Hematopoietic multipotent progenitor cell (in vitro differentiated cells): ENCODE measurements at places on chromosomes 4 and X.

GRCh38 chr4:174554231-174554728 is 32.0 kb upstream of the HPGD start:
- DNase-seq: no peak

- DNase-seq: no peak
Observed at GRCh38 chr4:2445130-2445529, 23.8 kb upstream of the RNF4 start.

- DNase-seq: no peak
Observed at GRCh38 chr4:76216975-76217814, 3.6 kb upstream of the SCARB2 start.

- no peak for DNase-seq
Observed at GRCh38 chr4:119082661-119083060, 53.0 kb upstream of the MYOZ2 start.

GRCh38 chr4:20625426-20625825 is 74.8 kb upstream of the PACRGL start:
- no peak for DNase-seq

DNA sequence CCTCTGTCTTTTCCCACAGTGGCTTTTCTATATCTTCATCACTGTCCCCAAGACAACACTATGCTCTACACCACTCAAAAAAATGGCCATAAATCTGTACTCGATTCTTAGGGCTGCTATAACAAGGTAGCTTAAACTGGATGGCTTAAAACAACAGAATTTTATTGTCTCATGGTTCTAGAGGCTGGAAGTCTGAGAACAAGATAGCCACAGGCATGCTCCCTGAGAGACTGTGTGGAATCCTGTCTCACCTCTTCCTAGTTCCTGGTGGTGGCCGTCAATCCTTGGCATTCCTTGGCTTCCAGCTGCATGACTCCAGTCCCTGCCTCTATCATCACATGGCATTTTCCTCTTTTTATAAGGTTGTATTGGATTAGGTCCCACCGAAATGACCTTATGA is 70.7 kb upstream of the DCLK2 start:
- no peak for DNase-seq

GRCh38 chr4:47536966-47537365 is 51.9 kb downstream of the ATP10D start:
- no peak for DNase-seq

DNA sequence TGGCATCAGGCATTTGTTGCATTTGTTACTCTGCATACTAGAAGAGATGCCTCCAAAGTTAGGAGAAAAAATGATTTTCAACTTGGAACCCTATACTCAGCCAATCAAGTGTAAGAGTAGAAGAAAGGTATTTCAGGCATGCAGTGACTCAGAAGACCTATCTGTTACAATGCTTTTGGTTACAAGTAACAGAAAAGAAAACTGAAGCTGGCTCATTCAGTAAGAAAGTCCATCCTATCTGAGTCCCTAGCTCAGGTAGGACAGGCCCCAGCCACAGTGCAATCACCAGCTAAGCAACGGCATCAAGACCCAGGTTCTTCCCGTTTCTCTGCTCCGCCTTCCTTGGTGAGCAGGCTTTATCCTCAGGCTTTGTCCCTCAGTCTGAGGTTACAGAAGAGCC is 23.3 kb downstream of the MECP2 start:
- no peak for DNase-seq

- no peak for DNase-seq
Observed at GRCh38 chr4:113436360-113436759, 325.2 kb downstream of the CAMK2D start.

DNA sequence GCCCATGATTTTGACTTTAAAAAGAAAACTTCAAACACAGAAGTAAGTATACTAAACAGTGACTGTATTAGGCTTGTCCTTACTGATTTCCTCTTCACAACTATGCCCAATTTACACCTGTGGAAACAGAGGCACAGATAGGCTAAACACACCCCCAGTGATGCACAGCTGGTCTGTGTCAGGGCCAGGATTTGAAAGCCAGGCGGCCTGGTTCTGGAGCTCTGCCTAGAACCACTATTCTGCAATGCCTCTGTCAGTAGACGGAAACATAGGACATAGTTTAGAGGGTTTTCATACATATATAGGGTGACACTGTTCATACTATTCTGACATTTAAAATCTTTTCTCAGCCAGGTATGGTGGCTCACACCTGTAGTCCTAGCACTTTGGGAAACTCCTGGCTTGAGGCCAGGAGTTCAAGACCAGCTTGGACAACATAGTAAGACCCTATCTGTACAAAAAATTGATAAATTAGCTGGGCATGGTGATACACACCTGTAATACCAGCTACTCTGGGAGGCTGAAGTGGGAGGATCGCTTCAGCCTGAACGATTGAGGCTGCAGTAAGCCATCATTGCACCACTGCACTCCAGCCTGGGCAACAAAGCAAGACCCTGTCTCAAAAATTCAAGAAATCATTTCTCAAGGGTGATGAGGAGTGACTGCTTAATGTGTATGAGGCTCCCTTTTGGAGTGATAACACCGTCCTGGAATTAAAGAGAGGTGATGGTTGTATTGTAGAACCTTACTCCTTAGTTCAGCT is 23.0 kb upstream of the CBR4 start:
- no peak for DNase-seq

DNA sequence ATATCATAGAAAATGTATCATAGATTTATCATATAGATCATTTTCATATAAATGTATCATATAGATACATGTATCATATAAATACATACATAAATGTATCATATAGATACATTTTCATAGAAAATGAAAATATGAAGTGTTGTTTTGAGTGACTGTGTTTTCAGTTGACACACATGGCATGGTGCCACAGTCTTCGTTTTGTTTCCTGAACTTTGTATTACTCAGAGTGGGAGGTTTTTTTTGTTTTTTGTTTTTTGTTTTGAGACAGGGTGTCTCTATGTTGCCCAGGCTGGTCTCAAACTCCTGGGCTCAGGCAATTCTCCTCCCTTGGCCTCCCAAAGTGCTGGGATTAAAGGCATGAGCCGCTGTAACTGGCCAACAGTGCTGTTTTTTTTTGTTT is 3.9 kb downstream of the RBM10 start:
- no peak for DNase-seq

GRCh38 chr4:6366581-6366980 is 96.9 kb downstream of the WFS1 start:
- no peak for DNase-seq

DNA sequence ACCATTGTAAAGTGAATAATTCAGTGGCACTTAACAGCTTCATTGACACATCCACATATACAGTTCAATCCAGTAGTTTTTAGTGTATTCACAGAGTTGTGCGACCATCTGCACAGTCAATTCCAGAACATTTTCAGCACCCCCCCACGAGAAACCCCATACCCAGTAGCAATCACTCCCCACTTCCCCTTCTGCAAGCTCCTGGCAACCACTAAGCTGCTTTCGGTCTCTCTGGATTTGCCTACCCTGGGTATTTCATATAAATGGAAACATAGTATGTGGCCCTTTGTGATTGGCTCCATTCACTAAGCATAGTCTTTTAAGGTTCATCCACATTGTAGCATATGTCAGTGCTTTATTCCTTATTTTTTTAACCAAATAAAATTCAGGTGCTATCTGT is 10.0 kb downstream of the MSL3 start:
- no peak for DNase-seq

- DNase-seq: no peak
Observed at GRCh38 chrX:14618177-14618965, 89.0 kb downstream of the GLRA2 start.

DNA sequence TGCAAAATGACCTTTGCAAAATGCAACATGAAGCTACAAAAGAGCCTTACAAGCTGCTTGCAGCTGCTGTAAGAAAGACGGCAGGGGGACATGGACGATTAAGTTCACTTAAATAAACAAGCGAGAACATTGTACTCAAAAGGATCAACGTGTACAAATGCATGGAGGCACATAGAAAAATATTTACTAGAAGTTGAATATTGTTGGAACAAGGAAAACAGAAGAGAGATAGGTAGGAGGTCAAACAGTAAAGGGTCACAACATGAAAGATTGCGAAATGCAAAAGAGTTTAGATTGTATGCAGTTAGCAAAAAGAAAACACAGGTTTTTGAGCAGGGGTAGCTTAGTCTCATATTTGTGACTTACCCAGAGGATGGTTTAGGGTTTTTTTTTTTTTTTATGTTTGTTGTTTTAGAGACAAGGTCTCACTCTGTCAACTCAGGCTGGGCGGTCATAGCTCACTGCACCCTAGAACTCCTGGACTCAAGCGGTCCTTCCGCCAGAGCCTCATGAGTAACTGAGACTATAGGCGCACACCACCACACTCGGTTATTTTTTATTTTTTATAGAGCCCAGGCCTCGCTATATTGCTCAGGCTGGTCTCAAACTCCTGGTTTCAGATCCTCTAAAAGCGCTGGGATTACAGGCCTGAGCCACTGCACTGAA is 1.4 kb upstream of the PHF8 start:
- no peak for DNase-seq

- no peak for DNase-seq
Observed at GRCh38 chr4:30056016-30056766, 664.0 kb upstream of the PCDH7 start.

DNA sequence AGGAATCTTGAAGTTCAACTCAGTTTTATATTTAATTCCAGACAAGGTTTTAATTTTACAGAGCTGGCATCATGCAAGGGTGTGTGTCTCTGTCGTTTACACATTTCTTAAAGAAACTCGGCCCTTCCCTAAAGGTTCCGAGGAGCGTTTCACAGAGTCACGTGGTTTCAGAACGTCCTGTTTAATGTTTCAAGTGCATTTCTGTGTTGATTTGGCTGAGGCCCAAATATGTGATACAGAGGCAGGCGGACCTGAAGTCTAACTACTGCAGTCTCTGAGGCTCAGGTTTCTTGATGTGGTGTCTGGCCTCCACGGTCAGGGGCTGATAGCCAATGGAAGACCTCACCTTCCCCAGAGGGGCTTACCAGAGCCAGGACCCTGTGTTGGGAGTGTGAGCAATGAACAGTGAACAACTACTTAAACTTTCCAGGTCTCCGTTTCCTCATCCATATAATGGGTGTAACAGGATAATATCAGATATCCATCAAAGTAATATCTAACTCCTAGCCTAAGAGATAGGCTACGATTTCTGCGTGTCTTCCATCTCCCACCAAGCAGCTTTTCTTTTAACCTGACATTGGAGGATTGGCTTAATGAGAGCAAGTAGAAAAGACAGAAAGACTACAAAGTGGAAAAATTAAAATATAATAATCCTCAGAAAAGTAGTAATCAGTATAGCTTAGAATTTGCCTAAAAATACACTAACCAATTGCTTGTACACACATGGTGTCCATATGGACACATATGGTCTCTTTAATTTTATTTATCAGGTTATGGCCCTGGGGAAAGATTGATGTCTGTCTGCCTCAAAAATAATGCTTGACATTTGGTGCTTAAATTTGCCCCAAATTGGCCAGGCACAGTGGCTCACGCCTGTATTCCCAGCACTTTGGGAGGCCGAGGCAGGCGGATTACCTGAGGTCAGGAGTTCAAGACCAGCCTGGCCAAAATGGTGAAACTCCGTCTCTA is 50.0 kb upstream of the TRIM2 start:
- no peak for DNase-seq

DNA sequence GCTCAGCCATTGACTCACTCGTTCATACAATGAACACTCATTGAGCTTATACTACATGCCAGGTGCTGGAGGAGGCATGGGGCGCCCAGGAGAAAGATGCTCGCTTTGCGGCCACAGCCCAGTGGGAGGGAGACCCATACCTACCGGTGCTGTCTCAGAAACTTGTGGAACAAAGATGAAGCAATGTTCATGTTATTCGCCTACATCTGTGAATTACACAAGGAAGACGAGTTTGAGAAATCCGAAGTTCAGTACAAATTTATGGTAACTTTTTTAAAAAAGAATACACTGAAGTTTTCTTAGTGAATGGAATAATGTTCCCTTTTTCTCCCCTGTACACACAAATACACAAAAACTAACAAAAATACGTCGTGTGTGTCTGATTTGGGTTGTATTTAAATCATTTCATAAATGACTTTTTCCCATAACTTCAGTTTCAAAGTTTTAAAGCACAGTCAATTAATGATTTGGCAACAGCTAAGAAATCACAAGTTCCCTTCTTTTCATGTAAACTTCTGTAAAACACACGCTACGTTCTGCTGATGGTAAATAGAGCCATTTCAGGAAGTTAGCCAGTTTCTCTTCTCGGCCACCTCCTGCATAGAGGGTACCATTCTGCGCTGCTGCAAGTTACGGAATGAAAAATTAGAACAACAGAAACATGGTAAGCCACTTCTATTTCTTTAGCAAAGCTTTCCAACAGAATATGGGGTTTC is at the start of gene TLR8:
Gene TLR8, plus strand, starts transcription at position 575 of the 716 bp plus-strand sequence. Its CDS starts 87 bp downstream, at position 662.
- DNase-seq: no peak

GRCh38 chr4:138298431-138298830 is 56.3 kb upstream of the SLC7A11 start:
- no peak for DNase-seq

DNA sequence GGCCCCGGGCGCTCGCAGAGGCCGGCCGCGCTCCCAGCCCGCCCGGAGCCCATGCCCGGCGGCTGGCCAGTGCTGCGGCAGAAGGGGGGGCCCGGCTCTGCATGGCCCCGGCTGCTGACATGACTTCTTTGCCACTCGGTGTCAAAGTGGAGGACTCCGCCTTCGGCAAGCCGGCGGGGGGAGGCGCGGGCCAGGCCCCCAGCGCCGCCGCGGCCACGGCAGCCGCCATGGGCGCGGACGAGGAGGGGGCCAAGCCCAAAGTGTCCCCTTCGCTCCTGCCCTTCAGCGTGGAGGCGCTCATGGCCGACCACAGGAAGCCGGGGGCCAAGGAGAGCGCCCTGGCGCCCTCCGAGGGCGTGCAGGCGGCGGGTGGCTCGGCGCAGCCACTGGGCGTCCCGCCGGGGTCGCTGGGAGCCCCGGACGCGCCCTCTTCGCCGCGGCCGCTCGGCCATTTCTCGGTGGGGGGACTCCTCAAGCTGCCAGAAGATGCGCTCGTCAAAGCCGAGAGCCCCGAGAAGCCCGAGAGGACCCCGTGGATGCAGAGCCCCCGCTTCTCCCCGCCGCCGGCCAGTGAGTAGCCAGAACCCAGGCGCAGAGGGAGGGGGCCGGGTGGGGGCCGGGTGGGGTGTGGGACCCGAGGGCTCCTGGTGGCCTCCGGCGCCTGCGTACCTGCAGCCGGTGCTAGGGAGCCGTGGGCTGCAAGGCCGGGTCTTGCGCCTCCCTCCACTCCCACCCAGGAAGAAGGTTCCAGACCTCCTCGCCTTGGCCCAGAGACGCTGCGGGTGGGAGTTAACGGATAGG is 534 bp downstream of the MSX1 start:
- DNase-seq: peak; percentile 7

DNA sequence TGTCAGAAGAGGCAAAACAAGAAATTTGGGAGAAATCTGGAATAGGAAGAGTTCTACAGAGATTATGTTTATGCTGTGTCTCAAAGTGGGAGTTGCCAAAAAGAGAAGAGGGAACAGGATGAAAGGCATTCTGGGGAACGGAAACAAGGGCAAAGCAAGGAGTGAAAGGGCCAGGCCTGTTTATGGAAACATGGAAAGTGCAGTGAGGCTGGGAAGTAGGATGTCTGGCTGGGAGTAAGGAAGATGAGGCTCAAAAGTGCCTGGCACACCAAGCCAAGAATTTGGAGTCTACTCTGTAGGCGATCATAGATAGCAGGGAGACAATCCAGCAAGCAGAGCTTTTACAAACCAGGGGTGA is 1.8 kb upstream of the CUL4B start:
- DNase-seq: no peak
